Dermis microvascular lymphatic vessel endothelial cell (primary cell): ENCODE measurements at places on chromosomes 5 and 9. TPM values are rescaled to one million over a fixed set of nuclear protein-coding genes. Genes with fewer than 3 reads are reported as not detected.

Gene MOB3B
- total RNA-seq, result 1.4 and 1.9 TPM in 2 replicates

Gene CAPSL
- not detected in 2 replicates for total RNA-seq

Gene KCNV2
- total RNA-seq, result not detected in 2 replicates

Gene DOCK8
- 3.3 and 4.4 TPM in 2 replicates for total RNA-seq

Gene PAEP
- total RNA-seq, result not detected in 2 replicates

Gene SLC9A3
- 0.51 and 1.4 TPM in 2 replicates for total RNA-seq

Gene TMOD1
- total RNA-seq, result 1.7 and 2.1 TPM in 2 replicates

Gene PKD2L2
- not detected in 2 replicates for total RNA-seq

Gene DNAJB5
- 3.3 and 5.9 TPM in 2 replicates for total RNA-seq

Gene NMUR2
- not detected in 2 replicates for total RNA-seq
